WERI-Rb-1 (cell line): ENCODE measurements at places on chromosomes 1 and 21.

GRCh38 chr1:159081626-159082025, 5.1 kb upstream of the AIM2 start:
- DNase-seq, result no peak

DNA sequence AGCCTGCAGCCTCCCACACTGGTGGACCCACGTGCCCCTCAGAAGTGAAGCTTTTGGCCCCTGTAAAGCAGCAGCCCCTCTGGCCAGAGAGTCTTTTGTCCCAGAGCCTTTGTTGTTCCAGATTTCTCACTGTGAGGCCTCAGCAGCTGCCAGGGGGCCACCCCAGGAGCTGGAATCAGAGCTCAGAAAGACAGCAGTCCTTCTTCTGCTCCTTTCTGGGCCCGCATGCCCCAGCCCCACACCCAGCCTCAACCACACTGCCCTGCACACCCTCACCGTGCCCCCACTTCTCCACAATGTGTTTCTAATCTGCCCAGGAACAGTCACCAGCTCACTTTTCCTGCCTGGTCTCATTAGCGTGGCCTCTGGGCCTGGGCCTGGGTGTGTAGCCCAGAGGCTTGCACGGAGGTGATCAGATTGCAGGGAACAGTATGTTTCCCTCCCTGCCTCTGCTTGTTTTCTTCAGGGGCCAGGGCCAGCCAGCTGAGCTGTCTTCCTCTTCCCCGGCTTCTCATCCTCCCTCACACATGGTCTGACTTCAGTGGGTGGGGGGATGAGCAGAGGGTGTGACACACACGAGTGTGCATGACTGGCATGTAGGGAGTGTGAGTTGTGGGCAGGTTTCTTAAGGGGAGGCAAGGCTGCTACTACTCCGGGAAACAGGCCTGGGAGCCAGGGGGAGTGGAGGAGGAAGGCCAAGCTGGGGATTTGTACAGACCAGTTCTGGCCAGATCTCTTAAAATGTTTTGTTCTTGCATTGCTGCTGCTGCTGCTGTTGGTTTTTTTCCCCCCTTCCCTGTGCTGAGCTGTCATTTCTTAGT, 82.5 kb upstream of the ZNF648 start:
- DNase-seq, result no peak

DNA sequence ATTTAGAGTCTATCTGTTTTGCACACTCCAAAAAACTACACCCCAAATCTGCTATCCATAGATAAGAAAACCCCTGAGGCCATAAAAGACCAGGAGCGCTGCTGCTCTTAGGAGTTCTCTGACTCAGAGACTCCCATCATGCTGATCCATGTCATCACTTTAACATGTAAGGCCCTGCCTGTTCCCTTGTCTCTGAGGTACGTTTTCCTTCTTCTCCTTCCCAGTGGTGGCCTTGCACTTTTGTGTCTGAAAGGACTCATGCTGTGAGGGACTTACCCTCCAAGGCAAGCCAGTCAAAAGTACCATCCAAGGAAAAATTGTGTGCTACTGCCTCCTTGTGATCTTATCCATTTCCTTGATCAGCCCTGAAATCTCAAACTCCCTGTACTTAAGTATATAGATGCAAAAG, 427.4 kb upstream of the NCAM2 start:
- DNase-seq, result no peak

- no peak for DNase-seq
These were observed 2.4 kb downstream of the TMEM125 start for GRCh38 chr1:43272161-43272560.

- no peak for DNase-seq
These were observed 71.0 kb downstream of the COLGALT2 start for GRCh38 chr1:183966487-183966886.

DNA sequence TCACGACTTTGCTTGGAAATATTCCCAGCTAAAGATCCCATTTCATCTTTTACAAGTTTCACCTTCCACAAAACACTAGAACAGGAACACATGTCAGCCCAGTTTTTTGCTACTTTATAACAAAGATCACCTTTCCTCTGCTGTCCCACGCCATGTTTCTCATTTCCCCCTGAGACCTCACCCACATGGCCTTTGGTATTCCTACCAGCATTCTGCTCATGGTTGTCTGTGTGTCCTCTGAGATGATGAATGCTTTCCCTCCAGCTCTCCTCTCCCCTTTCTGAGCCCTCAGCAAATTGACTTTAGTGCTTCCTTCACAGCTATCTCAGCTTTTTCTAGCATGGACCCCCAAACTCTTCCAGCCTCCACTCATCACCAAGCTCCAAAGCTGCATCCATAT, 32.3 kb upstream of the ABCG1 start:
- no peak for DNase-seq

DNA sequence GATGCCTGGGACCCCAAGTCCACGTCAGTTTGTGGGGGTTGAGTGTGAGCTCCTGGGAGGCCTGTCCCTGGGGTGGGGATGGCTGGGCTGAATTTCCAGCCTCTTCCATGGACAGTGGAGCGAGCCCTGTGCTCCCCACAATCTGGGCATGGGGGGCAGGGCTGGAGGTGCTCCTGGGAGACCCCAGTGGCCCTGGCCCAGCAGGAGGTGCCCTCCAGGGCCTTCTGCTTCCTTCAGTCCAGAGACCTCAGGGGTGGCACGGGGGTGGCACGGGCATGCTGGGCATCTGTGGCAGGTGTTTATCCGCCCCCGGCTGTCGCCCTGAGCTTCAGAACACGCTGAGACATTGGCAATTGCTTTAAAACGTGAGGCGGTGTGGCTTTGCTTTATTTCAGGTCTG, 40.9 kb downstream of the MORN1 start:
- DNase-seq, result no peak

- no peak for DNase-seq
These were observed 4.9 kb upstream of the KCNJ10 start for GRCh38 chr1:160074865-160075264.

DNA sequence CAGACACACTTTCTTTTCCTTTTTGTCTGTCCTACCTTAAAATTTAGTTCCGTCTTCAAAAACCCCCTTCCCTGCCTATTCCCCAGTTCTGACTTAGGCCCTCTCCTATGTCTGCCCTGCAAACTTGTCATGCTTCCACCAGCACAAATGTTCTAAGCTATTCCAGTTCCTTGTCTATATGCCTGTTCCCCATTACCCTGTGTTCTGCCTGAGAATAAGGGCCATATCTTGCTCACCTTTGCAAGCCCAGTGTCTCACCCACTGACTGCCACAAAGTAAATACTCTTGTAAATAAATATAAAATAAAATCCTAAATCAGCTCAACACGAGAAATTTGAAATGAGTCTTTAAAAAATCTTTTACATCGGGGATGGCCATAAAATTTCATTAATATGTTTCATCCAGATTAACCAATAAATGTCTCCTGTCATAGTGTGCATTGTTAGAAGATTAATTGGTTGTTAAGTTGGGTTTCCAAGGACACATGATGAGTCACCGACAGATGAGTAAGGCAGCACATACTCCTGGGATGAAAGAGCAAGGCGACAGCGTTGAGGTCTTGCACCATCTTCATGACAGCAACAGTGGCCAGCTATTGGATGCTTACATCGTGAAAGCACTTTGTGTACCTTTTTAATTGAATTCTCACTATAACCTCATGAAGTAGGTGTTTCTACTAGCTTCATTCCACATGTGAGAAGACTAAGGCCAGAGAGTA, 92.6 kb upstream of the NGF start:
- no peak for DNase-seq

GRCh38 chr1:56235909-56236510, 343.4 kb downstream of the PLPP3 start:
- no peak for DNase-seq
